Non-pigmented ciliary epithelial cell (primary cell): ENCODE measurements at places on chromosomes 2 and 18.
A peak's percentile ranks its signal among the peaks of the same experiment; 100 is the strongest.

GRCh38 chr2:188238386-188238785 is 53.3 kb upstream of the GULP1 start:
- DNase-seq = no peak

GRCh38 chr2:65647249-65647842 is 214.9 kb upstream of the SPRED2 start:
- no peak for DNase-seq

- no peak for DNase-seq
Measured at GRCh38 chr2:153873052-153874048, 1.6 kb downstream of the GALNT13 start.

DNA sequence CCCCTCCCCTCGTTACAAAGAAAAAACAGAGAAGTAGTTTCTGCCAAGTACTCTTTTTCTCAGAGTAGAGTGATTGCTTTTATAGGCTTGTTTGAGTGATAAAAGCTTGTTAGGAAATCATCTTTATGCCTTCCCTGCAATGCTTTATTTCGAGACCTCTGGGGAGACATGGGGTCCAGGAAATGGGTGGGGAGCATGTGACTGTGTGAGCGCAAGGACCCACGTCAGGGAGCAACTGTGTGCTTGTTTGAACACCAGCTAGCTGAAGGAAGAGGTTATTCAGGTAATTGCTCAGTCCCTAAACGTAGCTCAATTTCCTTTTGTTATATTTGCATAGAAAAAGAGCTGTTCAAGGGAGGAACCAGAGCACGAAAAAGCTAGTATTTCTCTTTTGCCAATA is 187.3 kb downstream of the FAM210A start:
- DNase-seq = no peak

- no peak for DNase-seq
Measured at GRCh38 chr2:23069156-23069555, 315.8 kb upstream of the KLHL29 start.

DNA sequence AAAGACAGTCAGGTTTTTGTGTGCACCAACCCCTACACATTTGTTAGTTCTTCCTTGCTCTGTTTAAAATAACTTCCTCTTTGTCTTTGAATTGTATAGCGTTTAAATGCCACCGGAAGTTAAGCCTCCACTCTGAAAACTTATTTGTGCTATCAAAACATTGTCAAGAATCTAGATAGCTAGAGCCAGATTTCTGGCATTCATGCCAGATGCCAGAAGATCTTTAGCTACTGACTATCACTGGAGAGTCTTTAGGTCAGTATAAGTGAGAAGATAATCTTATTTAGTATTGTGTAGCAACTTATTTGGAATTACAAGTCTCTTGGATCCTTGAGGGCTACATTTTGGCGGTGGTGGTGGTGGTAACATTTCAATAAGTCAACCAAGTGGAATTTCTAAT is 63.4 kb upstream of the ADAM23 start:
- no peak for DNase-seq

GRCh38 chr2:163737563-163737962 is 1.8 kb upstream of the FIGN start:
- no peak for DNase-seq

DNA sequence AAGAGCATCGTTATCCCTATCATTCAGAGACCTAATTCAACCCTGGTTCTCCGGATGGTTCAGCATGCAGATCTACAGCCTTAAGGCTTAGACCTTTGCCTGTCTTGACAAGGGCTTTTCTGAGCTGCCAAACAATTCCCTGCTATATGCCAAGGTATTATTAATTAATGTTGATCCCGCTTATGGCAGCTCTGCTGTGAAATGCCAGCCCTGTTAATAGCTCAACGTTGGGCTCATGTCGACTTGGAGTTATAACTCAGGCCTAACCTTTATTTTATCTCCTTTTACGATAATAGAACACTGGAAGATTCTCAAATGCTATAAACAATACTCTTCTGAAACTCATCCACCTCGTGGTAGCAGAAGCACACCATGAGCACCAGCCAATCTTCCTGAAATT is 188.6 kb downstream of the TMEM247 start:
- no peak for DNase-seq

- DNase-seq = peak; percentile 1
Measured at GRCh38 chr2:57549642-57550102, 496.9 kb upstream of the VRK2 start.

DNA sequence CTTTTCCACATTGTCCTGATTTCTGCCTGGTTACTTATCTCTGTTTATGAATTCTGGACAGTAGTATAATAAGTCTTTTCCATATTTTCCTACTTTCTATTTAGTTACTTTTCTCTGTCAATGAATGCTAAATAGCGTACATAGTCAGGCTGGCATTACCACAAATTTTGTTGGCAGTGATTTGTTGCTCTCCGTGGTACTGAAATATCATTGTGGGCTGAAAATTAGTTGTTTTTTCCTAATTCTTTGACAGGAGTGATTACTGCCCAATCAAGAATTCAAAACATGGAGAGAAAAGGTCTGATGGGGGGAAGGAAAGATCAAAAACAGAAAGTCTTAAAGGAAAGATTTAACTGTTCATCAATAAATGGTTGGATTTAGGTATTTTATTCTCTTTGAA is 7.7 kb upstream of the GALNT13 start:
- no peak for DNase-seq

GRCh38 chr2:190910341-190911136 is 29.9 kb downstream of the GLS start:
- DNase-seq = no peak

- no peak for DNase-seq
Measured at GRCh38 chr18:22194151-22194598, 24.8 kb downstream of the GATA6 start.

- peak; percentile 77 for DNase-seq
Measured at GRCh38 chr2:191688934-191689695, 11.2 kb downstream of the NABP1 start.

DNA sequence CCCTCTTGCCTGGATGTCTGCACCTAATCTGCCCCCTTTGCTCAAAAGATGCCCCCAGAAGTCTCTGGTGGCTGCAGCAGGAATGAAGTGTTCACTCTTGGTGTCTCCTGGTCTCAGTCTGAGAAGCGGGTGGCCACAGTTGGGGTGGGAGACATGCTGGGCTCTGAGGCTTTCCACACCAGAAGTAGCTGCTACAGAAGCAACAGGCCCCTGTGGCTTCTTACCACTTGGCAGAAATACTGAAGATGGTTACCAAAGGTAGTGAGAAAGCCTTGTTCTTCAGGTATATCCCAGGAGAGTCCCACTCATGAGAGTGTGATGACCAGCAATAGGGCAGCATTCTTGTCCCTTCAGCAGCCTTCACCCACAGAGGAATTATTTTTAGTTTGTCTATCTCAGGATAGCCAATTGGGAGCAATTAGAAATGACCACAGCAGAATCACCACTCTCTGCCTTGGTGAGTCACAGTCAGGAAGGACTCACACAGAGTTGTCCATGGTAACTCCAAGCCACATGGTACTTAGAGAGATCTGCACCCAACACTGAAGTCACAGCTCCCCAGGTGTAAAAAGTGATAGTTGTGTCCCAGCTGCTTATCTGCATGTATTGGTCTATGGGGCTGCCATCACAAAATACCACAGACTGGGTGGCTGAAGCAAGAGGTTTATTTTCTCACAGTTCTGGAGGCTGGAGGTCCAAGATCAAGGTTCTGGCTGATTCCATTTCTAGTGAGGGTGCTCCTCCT is 169.8 kb upstream of the ID2 start:
- DNase-seq = peak; percentile 15

- DNase-seq = no peak
Measured at GRCh38 chr2:166762746-166763145, 125.5 kb upstream of the XIRP2 start.

- no peak for DNase-seq
Measured at GRCh38 chr2:169775765-169776164, 22.9 kb upstream of the SSB start.

DNA sequence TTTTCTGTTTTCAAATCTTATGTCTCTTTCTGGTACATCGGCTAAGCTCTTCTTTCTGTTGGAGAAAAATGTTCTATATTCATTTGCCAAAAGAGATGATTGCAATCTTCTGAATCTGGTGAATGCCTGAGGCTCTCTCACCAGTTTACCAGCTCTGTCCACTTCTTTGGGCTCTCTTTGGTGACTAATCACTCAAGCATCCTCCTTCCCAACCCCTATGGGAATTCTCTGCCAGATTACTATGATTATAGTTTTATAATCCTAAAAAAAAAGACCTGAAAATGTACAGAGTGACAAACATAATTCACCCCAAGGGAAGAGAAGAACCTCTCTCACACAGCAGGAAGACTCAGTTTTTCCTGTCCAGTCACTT is 187.3 kb downstream of the CAMKMT start:
- no peak for DNase-seq

GRCh38 chr2:18614041-18614440 is 24.7 kb upstream of the NT5C1B start:
- DNase-seq = no peak

GRCh38 chr2:117815946-117816345 is 1.5 kb downstream of the DDX18 start:
- no peak for DNase-seq

- no peak for DNase-seq
Measured at GRCh38 chr18:70232261-70232660, 26.8 kb upstream of the RTTN start.

DNA sequence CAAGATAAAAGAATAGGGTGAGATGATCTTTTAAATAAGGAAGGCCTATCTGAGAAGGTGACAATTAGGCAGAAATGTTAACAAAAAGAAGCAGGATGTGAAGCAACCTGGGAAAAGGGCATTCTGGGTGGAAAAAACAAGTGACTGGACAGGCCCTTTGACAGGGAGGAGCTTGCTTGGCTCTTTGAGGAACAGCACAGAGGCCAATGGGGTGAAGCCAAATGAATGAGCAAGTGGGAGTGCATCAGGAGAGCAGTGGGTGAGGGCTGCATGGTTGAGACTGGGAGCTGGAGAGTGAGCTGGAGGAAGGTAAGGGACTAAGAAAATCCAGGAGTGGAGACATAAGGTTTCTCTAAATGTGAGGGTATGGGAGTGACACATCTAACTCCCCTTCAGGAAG is 126.9 kb downstream of the TDRD15 start:
- no peak for DNase-seq

DNA sequence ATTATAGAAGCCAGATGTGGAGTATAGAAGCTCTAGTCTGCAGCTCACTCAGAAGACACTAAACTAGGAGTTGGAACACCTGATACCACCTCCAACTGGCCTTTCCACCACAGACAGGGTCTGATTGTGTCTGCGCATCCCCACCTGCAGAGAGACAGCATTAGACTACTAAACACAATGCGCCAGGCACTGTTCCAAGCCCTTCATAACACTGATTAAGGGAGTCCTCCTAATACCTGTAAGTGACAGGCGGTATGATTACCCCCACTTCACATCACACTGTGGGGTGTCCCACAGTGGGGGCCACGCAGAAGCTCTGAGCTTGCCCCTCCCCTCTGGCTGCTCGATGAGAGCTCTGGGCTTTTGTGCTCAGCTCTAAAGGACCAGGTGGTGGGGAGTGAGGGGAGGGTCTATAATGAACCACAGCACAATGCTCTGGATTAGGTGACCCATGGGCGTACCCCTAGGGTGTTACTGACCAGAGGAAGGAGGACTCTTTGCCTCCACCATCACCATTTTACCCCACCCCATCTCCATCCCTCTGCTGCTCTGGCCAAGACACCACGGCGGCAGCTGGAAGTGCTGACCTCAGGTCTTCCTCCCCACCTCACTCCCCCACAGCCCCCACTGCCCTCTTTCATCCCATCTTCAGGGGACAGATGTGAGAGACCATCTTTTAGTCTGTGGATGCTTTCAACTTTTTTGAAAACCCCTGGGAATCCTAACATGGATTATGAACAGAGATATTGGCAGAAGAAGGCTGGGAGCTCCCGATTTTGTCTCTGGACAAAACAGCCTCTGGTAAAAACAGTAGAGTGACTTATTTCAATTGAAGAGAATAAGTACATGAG is 145.1 kb downstream of the GFPT1 start:
- DNase-seq = no peak
